Naive thymus-derived CD8-positive, alpha-beta T cell (primary cell): ENCODE measurements at places on chromosomes 11 and 22.
A peak's percentile ranks its signal among the peaks of the same experiment; 100 is the strongest.

- no peak for DNase-seq
These were observed at the start of gene BDNF for GRCh38 chr11:27700351-27701301. Gene BDNF (minus strand): TSS chr11:27700455. CDS start chr11:27658564, 41,891 bp downstream.

- peak; percentile 44 for DNase-seq
These were observed 100.2 kb upstream of the GAL start for GRCh38 chr11:68584097-68584496.

- DNase-seq, result no peak
These were observed 31.0 kb downstream of the PACS1 start for GRCh38 chr11:66101066-66101464.

GRCh38 chr11:75767228-75767572 lies 1.4 kb upstream of the DGAT2 start:
- DNase-seq, result no peak

DNA sequence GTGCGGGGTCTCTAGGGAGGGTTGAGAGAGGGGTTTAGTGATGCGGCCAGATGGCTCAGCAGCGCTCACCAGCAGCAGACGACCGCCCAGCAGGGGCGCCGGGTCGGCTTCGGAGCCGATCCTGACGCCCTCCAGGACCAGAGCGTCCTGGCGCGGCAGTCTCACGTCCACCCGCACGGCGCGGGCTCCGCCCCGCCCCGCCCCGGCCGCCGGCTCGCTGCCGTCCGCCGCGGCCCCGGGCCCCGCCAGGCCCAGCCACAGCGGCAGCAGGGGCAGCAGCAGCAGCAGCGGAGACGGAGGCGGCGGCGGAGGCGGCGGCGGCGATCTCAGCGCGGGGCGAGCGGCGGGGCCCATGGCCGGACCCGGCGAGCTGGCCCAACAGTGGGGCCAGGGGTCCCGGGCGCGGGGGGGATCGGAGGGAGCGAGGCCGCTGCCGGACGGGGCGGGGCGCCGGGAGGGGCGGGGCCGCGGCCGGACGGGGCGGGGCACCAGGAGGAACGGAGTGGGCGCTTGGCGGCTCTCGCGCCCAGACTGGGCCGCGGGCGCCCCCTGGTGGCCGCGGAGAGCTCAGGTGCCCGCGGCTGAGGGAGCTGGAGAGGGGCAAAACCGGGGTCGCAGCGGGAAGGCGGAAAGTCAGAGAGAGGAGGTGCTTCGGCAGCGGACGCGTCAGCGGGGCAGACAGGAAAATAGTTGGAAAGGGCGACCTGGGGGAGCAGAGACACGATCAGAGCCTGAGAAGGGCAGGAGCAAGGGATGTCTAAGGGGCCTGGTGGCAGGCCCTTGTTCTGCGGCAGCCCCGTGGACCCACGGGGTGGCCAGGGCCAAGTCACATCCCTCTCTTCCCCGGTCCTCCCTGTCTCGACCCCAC lies at the start of gene RNF215:
Gene RNF215 (minus strand): TSS at position 452 of the 868 bp plus-strand sequence. CDS start 98 bp downstream, at position 354.
- DNase-seq, result peak; percentile 62

GRCh38 chr22:42363892-42364291 lies 68.3 kb downstream of the NFAM1 start:
- no peak for DNase-seq

DNA sequence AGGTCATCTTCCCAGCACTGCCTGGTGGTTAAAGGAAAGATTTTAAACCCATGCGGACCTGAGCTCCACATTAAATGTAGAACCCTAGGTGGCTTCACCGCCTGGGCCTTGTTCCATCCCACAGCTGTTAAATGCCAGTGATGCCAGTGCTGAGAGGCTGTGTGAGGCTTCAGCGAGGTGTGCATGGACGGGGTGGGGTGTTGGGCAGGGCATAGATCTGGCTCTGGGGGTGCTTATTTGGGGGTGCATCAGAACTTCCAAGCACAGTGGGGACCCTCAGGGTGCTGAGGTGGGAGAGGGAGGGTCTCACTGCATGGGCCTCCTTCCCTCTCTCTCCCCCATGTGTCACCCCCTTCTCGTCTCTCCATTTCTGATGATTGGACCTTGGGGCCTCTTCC lies 90.1 kb upstream of the B3GAT1 start:
- no peak for DNase-seq

- no peak for DNase-seq
These were observed 717 bp downstream of the MRGPRE start for GRCh38 chr11:3231550-3231850.

GRCh38 chr22:29385748-29386147 lies 2.6 kb downstream of the AP1B1 start:
- no peak for DNase-seq

GRCh38 chr11:1830004-1830321 lies 4.8 kb upstream of the SYT8 start:
- DNase-seq, result no peak

DNA sequence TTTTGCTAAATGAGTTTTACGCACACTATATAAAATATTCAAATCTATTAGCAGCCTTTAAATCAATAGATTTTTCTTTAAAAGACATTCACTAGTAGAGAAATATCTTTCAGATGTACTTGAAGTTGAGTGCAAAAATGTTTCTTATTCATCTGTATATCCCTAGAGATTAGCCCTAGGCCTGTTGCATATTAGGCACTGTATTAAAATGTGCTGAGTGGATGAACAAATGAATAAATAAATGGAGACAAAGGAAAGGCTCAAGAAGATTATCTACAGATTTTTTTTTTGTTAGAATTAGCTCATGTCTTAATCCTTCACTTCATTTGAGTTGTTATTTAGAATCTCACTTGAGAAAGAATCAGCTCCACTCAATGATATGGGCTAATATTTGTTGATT lies 12.0 kb upstream of the MMP13 start:
- no peak for DNase-seq

DNA sequence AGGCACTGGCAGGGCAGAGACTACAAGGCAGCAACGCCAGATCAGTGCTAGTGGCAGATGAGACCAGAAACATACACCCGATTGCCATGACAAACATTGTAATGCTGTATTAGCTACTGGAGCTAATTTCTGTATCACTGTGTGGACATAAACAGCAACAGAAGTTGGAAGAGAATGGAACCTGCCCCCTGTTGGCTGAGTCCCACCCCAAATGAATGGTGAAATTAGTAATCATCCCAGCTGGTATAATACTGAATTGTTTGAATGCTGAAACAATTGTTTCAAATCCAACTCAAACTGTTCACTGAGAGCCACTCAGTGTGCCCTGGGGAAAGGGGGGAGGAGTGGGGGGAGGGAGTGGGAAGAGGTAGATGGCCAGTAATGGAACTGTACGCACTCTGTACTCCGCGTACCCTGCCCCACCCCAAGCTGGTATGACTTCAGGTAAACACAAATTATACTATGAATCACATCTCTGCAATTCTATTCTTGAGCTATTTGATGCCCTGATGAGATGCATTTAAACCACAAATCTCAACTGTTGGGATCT lies 11.2 kb upstream of the BIRC3 start:
- no peak for DNase-seq

DNA sequence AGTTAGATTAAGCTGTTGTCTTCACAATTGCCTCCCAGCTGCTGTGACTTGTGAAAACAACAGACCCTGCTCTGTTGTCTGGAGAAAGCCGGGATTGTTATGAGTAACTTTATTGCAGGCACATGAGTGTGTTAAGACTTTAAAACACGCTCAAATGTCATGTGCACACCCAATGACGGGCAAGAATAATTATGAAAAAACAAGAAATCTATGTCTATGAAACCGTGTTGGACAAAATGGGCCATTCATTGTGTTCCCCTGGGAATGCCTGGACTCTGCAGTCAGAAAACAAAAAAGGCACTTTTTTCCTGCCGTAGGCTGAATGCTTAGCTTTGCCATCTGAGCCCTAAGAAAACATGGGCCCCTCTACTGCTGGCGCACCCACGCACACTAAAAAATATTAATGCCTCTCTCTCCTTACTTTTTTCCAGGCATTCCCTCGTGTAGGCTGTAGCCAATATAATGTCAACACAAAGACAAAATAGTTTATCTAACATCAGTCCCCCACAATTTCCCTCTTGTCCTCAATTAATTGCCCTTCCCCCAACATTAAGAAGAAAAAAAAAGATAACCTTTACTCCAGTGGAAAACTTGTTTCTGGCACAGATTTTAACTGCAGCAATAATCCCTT lies 207.9 kb downstream of the SOX6 start:
- no peak for DNase-seq

GRCh38 chr11:63931876-63932275 lies 6.9 kb upstream of the NAA40 start:
- no peak for DNase-seq

GRCh38 chr22:26428515-26429457 lies at the start of gene ASPHD2:
Gene ASPHD2 (plus strand): TSS chr22:26429260. CDS start chr22:26433616, 4,356 bp downstream.
- DNase-seq, result peak; percentile 82

GRCh38 chr11:64851831-64852351 lies 7.4 kb upstream of the CDC42BPG start:
- DNase-seq, result no peak

GRCh38 chr11:20116825-20117224 lies 43.5 kb downstream of the DBX1 start:
- DNase-seq, result no peak

DNA sequence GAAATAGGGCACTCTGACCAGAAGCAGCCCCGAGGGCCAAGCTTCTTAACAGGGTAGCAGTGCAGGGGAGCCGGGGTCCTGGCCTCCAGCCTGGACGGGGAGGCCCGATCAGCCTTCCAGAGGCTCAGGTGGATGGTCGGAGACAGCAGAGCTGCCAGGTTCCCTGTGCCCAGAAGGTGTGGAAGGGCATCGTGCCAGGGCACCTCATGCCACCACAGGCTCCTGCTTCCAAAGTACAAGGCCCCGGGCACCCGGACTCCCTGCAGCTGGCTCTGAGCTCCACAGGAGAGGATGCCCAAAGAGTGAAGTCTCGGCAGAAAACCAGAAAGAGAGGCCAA lies 14.3 kb downstream of the EHD1 start:
- no peak for DNase-seq

DNA sequence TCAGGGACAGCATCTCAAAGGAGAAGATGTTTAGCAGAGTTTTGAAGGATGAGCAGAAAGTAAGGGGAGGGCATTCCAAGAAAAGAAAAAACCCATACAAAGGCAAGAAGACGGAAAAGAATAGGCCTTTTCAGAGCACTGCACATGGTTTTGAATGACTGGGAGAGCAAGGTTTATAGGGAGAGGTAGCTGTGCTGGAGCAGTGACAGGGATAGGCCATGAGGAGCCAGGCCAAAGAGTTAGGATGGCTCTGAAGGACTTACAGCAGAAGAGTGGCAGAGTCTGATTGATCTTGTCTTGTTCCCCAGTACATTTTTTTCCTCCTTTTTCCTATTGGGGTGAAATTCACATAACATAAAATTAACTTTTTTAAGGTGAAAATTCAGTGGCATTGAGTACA lies 55.8 kb upstream of the PAK1 start:
- no peak for DNase-seq

- DNase-seq, result peak; percentile 28
These were observed 44.6 kb downstream of the COPB1 start for GRCh38 chr11:14454861-14455632.

GRCh38 chr11:82996966-82997606 lies 74.6 kb downstream of the RAB30 start:
- no peak for DNase-seq

DNA sequence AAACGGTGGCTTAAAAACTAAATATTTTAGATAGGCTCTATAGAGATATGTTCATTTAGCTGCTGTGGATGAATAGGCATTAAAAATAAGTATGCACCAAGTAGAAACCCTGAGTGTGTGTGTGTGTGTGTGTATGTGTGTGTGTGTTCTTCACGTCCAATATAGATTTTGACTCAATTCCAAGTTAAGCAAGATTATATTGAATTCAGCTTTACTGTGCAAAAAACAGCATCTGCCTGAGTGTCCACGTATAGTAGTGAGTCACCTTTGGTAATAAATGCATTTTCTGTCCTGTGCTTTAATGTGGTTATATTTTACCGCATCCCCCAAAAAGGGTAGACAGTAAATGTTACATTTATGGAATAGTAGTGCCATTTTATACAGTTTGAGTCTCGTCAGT lies 71.2 kb downstream of the PDHX start:
- no peak for DNase-seq

- DNase-seq, result no peak
These were observed 17.6 kb upstream of the PPFIA1 start for GRCh38 chr11:70252844-70253243.

DNA sequence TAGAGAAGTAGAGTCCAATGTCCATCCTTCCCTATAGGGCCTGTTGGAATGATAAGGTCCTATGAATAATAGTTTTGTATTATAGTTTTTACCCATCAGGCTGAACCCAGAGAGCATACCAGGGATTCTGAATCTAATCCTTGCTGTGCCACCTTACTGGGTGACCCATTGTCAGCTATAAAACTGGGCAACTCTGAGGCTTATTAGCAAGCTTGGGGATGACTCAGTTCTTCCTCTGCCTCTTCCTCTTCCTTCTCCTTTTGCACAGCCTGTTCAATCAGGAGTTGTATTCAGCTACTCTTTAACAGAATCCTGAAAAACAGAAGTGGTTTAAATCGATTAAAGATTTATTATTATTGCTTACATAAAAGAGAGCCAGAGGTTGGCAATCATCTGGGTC lies 8.9 kb downstream of the HEPHL1 start:
- DNase-seq, result no peak

DNA sequence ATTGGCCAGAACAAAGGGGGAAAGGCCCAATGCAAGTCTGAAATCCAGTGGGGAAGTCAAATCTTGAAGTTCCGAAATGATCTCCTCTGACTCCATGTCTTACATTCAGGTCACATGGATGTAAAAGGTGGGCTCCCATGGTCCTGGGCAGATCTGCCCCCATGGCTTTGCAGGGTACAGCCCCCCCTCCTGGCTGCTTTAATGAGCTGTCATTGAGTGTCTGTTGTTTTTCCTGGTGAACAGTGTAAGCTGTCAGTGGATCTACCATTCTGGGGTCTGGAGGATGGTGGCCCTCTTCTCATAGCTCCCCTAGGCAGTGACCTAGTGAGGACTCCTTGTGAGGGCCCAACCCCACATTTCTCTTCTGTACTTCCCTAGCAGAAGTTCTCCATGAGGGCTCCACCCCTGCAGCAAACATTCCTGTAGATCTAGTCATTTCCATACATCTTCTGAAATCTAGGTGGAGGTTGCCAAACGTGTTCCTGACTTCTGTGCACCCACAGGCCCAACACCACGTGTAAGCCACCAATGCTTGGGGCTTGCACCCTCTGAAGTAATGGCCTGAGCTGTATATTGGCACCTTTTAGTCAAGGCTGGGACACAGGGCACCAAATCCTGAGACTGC lies 9.3 kb downstream of the CARD18 start:
- no peak for DNase-seq

- no peak for DNase-seq
These were observed 4.0 kb downstream of the LMO2 start for GRCh38 chr11:33887886-33888285.

DNA sequence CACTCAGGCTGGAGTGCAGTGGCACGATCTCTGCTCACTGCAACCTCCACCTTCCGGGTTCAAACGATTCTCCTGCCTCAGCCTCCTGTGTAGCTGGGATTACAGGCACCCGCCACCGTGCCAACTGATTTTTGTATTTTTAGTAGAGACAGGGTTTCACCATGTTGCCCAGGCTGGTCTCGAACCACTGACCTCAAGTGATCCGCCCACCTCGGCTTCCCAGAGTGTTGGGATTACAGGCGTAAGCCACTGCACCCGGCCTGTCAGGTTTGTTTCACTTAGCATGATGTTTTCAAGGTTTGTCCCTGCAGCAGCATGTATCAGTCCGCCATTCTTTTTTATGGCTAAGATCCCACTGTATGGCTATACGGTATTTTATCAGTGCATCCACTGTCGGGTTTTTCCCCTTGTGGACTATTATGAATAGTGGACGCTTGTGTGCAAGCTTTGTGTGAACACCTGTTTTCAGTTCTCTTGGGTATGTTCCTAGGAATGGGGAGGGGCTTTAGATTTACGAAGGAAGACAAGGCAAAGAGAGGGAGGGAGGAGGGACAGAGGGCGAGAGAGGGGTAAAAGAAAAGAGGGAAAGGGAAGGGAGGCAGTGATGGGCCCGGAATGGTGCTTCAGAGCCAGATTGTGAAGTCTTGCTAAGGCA lies 13.9 kb upstream of the CDC42EP2 start:
- DNase-seq, result no peak
